Melanocyte of skin (primary cell): ENCODE measurements at places on chromosomes 2 and 18. TPM values are rescaled to one million over a fixed set of nuclear protein-coding genes. Genes with fewer than 3 reads are reported as not detected.

The CRYGD gene
- 0.33 TPM in 1 of 2 replicates, not detected in the other for total RNA-seq

The SH2D6 gene
- 1.4 TPM in 1 of 2 replicates, not detected in the other for total RNA-seq

The CCDC74A gene
- 4.8 and 5.8 TPM in 2 replicates for total RNA-seq

The KLHL14 gene
- not detected in 2 replicates for total RNA-seq

The CHCHD5 gene
- total RNA-seq: 9.5 and 12.7 TPM in 2 replicates

The VSNL1 gene
- total RNA-seq: 0.34 TPM in 1 of 2 replicates, not detected in the other

The DLGAP1 gene
- total RNA-seq: 37.6 and 47.8 TPM in 2 replicates

The IKZF2 gene
- 2.9 and 3.8 TPM in 2 replicates for total RNA-seq

The C18orf54 gene
- total RNA-seq: 2.1 and 2.5 TPM in 2 replicates
